ENCODE measurements at places on chromosomes 1 and 21.

DNA sequence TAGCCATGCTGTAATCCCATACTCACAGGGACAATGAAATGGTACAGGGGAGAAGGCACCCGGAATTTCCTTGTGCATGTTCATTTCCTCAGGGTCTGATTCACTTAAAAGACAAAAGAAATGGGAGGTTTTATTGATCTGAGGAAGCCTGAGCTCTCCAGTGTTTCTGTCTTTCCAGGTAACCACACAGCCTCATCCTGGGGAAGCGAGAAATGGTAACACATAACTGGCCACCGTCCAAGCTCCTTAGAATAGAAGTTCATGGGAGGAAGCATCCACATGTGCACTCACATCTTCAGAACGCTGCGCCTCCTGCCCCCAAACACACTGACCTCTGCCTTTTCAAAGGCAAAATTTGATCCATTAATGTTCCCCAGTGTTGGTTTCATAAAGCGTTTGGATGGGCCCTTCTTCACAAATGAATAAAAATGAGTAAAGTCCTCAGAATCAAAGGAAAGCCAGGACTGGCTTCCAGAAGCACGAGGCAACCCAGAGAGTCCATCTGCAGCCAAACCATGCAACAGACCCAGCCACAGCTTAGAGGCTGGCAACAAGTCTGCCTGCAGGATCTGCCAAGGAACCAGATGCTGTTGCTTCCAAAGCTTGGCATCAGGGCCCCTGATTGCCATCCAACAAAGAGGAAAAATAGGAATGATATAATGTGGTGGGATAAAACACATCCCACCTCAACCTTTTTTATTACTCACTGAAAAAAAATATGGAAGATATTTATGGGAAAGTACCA, 120.3 kb downstream of the ZBTB18 start:
- DNase-seq = no peak

DNA sequence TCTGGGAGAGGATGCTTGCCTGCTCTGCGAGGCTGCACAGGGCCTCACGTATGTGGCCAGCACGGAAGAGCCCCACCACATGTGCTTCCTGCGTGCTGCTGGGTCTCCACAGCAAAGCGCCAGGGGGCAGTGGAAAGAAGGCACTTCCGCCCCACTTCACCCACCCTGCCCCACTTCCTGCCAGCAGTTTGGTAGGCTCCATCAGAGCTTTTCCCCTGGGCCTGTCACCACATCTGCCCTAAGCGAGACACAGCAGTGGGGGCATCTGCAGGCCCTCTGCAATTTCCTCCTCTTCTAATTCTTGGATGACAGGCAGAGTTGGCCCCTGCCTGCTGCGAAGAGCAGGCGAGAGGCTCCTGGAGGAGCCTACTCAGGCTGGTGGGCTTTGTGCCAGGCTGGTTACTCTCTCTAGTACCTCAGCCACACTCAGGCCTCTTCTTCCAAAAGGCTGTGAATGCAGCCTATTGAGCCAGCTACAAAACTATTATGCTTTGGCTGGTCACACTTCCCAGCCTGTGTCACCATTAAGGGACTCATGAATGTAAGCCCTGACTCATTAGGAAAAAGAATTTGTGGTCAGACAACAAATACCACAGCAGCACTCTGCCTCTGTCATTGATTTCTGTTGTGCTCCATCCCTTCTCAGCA, 25.0 kb downstream of the CD244 start:
- DNase-seq = no peak

- DNase-seq = no peak
Measured at GRCh38 chr1:150366416-150367296, 2.7 kb downstream of the RPRD2 start.

- no peak for DNase-seq
Measured at GRCh38 chr1:217372049-217372970, 258.6 kb downstream of the GPATCH2 start.

- DNase-seq = no peak
Measured at GRCh38 chr21:45187646-45188045, 100.0 kb downstream of the POFUT2 start.

DNA sequence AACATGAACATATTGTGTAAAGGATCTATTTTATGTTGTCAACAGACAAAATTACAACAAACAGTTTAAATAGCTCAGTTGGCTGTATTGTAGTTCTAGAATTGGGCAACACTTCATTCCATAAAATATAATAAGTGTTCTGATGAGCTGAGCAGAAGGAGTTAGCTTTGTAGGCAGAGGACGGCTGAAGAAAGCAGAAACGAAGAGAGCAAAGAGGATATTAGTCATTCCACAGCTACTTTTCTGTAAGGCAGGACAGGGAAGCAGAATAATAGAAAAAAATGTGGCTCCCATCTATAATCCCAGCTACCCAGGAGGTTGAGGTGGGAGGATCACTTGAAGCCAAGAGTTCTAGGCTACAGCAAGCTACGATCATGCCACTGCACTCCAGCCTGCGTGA, 20.2 kb upstream of the IVNS1ABP start:
- no peak for DNase-seq

- no peak for DNase-seq
Measured at GRCh38 chr1:151458802-151459330, 428 bp downstream of the POGZ start.

GRCh38 chr1:65211331-65211730, 63.3 kb downstream of the AK4 start:
- no peak for DNase-seq

GRCh38 chr1:74773582-74773981, 40.6 kb downstream of the TYW3 start:
- no peak for DNase-seq

GRCh38 chr1:116481934-116482333, 88.9 kb downstream of the CD58 start:
- DNase-seq = no peak

- DNase-seq = no peak
Measured at GRCh38 chr1:6471970-6472368, 6.0 kb upstream of the TNFRSF25 start.
